HT1080 (cell line): ENCODE measurements at places on chromosomes 7 and 10.

- DNase-seq, result no peak
Observed at GRCh38 chr7:157643525-157643970, 306.7 kb downstream of the DNAJB6 start.

DNA sequence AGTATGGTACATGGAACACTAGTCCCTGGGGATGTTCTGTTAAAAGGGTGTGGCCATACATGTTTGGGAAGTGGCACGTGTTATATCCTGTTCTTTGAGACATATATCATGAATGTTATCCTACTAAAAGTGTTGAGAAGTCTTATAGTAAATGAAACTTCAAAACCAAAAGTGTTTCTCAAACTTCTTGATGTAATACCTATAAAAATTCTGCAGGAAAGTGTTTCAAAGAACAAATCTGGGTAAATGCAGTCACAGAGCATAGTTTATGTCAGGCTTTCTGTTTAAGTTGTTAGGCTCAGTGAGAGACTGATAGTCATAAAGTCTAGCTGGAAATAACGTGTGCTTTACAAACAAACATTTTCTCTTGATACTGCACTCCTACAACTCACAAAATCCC is 273.7 kb downstream of the KIF20B start:
- DNase-seq, result no peak

- no peak for DNase-seq
Observed at GRCh38 chr7:36244429-36244828, 91.4 kb downstream of the EEPD1 start.

GRCh38 chr7:33192695-33193291 is 63.4 kb downstream of the BBS9 start:
- DNase-seq, result no peak

- no peak for DNase-seq
Observed at GRCh38 chr7:50281680-50282445, 22.7 kb upstream of the IKZF1 start.

GRCh38 chr7:25949736-25950487 is 202.1 kb upstream of the NFE2L3 start:
- DNase-seq, result no peak

- DNase-seq, result no peak
Observed at GRCh38 chr10:65325913-65326312, 1599.9 kb upstream of the LRRTM3 start.

- no peak for DNase-seq
Observed at GRCh38 chr7:158028290-158028941, 559.2 kb downstream of the PTPRN2 start.
